Epithelial cell of prostate (primary cell): ENCODE measurements at places on chromosomes 3 and 15.

GRCh38 chr15:42094512-42094963, at the start of gene PLA2G4D:
PLA2G4D (minus strand) TSS chr15:42094562; CDS start chr15:42094459, 103 bp downstream.
- DNase-seq = no peak

- DNase-seq = no peak
Observed at GRCh38 chr15:70703096-70703878, 60.1 kb downstream of the UACA start.

GRCh38 chr3:59321881-59322540, 272.2 kb upstream of the CFAP20DC start:
- DNase-seq = no peak

DNA sequence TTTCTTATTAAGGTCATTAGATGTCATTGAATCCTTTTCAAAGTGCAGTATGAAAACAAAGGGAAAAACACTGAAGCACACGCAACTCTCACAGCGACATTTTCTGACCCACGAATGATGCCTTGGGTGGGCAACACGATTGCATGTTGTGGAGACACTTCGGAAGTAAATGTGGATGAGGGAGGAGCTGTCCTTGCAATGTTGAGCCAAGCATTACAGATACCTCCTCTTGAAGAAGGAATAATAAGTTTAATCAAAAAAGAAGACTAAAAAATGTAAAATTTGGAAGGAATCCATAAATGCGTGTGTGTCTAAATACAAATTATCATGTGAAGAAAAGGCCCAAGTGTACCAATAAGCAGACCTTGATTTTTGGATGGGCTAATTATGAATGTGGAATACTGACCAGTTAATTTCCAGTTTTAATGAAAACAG, 16.9 kb downstream of the THBS1 start:
- no peak for DNase-seq

- DNase-seq = no peak
Observed at GRCh38 chr3:194540274-194540905, 53.6 kb upstream of the ATP13A3 start.
